ENCODE measurements at places on chromosomes 7 and 10. TPM values are rescaled to one million over a fixed set of nuclear protein-coding genes. Genes with fewer than 3 reads are reported as not detected.

The HOXA6 gene
- 3.9 TPM for total RNA-seq

The SPDYE9 gene
- total RNA-seq, result not detected

The MEIG1 gene
- total RNA-seq, result 0.15 TPM

The RBP4 gene
- 2.8 TPM for total RNA-seq

The PALS2 gene
- total RNA-seq, result 3.7 TPM

The LRRC18 gene
- total RNA-seq, result not detected

The SPRN gene
- total RNA-seq, result 0.59 TPM

The SLC26A3 gene
- not detected for total RNA-seq

The R3HCC1L gene
- 7.1 TPM for total RNA-seq

The CLDN3 gene
- total RNA-seq, result not detected

The CRYGN gene
- not detected for total RNA-seq

The CCDC172 gene
- not detected for total RNA-seq

The ITIH5 gene
- total RNA-seq, result 0.67 TPM

Data from bronchus fibroblast of lung (primary cell).